ENCODE measurements at places on chromosomes 7 and 10.
A peak's percentile ranks its signal among the peaks of the same experiment; 100 is the strongest.

DNA sequence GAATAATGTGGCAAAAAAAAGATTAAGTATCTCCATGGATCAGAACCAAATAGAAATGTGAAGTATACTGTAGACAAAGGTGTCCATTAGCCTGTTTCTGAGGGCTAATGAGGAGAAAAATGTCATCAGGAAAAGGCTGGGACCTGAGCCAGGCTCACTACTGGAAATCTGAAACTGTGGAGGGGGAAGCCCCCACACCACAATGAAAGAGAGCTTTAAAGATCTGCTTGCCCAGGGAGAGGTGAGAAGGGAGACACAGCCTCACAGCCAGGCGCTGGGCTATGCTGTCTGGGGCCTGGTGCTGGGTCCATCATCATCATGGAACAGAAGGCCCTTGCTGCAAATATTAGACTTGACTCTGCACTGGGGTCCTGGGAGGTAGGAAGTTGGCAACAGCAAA lies 90.4 kb downstream of the OSBPL3 start:
- no peak for DNase-seq

DNA sequence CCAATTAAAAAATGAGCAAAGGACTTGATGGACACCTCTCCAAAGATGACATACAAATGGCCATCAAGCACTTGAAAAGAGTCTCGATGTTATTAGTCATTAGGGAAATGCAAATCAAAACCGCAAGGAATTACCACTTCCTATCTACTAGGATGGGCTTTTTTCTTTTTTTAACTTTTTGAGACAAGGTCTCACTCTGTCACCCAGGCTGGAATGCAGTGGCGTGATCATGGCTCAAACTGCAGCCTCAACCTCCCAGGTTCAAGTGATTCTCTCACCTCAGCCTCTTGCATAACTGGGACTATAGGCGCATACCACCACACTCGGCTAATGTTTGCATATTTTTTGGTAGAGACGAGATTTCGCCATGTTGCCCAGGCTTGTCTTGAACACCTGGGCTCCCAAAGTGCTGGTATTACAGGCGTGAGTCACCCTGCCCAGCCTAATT lies 13.6 kb downstream of the NKX1-2 start:
- DNase-seq, result peak; percentile 23

DNA sequence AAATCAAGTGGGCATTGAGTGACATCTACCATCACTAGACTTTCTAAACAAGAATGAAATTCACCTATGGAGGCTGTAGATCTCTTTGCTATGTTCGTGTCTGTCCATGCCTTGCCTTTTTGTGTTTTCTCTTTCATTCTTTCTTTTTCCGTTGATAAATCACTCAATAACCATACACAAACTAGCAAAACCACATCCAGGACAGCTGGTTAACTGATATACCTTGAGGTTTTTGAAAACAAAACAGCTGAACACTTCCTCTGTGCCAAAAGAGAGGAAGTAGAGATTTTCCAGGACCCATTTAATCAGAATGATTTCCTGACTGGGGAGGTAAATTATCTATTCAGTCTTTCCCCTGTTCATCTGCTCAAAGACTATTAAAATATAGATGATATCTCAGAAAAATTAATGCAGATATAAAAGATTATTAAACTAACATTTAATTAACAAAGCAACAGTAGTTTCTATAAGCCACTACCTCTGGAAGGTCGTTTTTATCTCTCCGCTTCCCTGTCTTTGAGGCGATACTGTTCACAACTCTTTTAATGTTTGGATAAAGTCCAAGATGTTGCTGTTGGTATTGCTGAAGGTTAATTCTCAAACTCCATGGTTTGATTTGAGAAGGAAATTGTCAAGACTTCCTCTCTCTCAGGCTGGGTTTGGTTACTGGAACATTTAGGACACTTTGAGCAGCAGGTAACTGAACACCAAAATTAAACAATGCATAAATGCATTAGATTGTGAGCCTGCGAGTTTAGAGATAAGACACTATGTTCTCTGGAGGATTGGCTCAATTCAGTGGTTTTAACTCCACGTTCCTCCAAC lies 24.4 kb upstream of the C10orf67 start:
- DNase-seq, result no peak

GRCh38 chr7:100570954-100571828 lies 2.5 kb downstream of the SAP25 start:
- DNase-seq, result no peak

- DNase-seq, result no peak
These were observed 11.7 kb upstream of the TBRG4 start for GRCh38 chr7:45122975-45123860.

GRCh38 chr7:68334636-68335272 lies 1263.5 kb upstream of the AUTS2 start:
- DNase-seq, result no peak

GRCh38 chr7:46607176-46607575 lies 686.1 kb upstream of the IGFBP3 start:
- no peak for DNase-seq

- DNase-seq, result no peak
These were observed 9.7 kb downstream of the AHR start for GRCh38 chr7:17307969-17308648.

DNA sequence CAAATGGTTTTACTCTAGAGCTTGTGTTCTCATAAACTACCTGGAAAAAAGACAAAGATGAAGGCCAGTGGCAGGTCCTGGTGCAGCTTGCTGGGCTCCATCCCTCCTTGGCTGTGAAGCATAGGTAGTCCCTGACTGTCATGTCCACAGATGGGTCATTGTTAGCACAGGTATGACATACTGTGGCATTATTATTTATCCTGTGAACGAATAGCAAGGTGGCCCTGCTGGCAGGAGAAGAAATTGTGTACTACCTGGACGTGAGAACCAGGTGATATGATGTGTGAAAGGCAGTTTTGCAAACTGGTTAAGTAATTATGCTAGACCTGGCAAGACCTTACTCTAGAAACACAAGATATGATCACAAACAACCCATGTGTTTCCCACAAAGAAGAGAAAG lies 63.9 kb downstream of the CCDC71L start:
- DNase-seq, result no peak

GRCh38 chr10:49152037-49152436 lies 18.2 kb upstream of the FAM170B start:
- DNase-seq, result no peak

- no peak for DNase-seq
These were observed 611.4 kb downstream of the TNS3 start for GRCh38 chr7:46970476-46970875.

DNA sequence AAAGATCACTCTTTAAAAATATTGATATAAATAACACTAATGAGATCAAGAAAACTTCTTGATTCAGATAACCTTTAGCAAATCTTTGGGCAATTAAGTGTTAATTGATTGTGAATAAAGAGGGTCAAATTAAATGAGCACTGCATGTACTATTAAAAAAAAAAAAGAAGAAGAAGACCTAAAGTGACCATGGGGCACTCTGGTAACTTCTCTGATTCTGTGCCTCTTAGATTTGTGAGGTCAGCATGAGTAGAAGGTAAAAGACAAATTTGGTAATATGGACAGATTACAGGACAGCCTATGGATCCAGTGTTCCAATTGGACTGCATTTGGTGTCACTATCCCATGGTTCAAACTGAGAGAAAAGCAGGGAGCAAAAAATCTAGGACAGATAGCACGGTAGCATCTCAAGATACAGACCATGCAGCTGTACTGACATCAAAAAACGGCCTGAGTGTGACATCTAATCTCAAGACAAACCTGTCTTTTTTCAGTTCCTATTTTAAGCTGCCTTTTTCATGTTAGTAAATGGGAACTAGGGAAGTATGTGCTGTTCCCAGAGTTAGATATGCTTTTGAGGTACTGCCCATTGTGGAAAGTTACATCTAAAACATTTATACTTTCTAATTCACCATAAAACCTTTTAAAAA lies 128.0 kb downstream of the KCND2 start:
- no peak for DNase-seq

GRCh38 chr7:121755818-121756552 lies 117.0 kb upstream of the PTPRZ1 start:
- DNase-seq, result no peak

GRCh38 chr7:117781707-117782106 lies 91.5 kb downstream of the CTTNBP2 start:
- DNase-seq, result no peak

GRCh38 chr7:95687759-95688343 lies 84.5 kb upstream of the DYNC1I1 start:
- no peak for DNase-seq

DNA sequence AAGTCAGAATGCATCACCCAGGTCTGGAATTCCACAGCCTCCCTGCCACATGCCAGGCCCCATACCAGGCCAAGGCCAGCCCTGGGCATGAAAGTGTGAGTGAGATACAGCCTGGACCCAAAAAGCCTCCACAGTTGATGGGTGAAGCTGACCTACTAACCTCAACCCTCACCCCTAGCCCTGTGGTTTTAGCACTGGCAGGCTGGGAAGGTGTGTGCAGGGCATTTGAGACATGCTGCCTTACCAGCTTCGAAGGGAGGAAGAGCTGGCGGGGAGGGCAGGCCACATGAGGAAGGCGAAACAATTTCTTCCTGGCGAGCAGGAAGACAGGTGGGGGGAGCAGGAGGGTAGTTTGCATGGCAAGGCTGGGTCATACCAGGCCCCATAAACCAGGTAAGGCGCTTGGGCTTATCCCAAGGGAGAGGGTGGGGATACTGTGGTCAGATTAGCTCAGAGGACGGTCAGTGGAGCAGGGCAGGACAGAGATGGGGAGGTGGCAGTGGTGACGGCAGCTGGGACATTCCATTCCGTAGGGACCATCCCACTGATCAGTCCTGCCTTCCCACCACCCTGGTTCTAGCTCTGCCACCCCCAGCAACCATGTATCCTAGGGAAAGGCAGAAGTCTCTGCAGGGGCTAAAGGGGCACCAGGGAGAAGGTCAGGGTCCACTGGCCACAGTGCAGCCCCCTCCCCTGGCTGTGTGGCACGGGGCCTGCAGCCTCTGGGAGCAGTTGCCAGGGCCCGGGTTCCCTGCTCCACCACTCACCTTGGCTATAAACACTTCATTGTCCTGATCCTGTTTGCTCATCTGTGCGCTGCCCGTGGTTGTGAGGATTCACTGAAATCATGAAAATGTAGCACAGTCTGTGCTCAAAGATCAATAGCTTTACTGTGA lies 155.8 kb downstream of the NRF1 start:
- DNase-seq, result no peak

GRCh38 chr7:47932016-47932415 lies 16.2 kb downstream of the PKD1L1 start:
- no peak for DNase-seq

GRCh38 chr7:105768898-105769507 lies 107.4 kb downstream of the ATXN7L1 start:
- no peak for DNase-seq

GRCh38 chr7:26398427-26398755 lies 106.7 kb downstream of the SNX10 start:
- peak; percentile 32 for DNase-seq

DNA sequence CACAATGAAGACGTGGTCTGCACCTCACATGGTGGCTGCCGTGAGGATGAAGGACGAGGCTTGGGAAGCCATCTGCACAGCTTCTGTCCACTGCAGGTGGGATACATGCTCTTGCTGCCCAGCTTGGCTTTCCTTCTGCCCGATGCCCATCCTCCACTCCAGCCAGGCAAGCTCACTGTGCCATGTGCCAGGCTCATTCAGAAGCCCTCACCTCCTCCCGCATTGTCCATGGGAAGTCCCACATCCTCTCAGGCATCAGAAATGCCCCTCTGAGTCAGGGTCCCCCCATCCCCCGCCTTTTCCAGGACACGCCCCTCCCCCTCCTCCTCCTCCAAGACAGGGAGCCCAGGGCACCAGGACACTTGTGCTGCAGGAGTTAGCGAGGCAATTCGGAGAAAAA lies 4.6 kb upstream of the NOM1 start:
- DNase-seq, result no peak

- no peak for DNase-seq
These were observed 8.9 kb downstream of the NT5C3A start for GRCh38 chr7:33053721-33054120.

- no peak for DNase-seq
These were observed 118.5 kb downstream of the ITGB8 start for GRCh38 chr7:20449176-20449575.

DNA sequence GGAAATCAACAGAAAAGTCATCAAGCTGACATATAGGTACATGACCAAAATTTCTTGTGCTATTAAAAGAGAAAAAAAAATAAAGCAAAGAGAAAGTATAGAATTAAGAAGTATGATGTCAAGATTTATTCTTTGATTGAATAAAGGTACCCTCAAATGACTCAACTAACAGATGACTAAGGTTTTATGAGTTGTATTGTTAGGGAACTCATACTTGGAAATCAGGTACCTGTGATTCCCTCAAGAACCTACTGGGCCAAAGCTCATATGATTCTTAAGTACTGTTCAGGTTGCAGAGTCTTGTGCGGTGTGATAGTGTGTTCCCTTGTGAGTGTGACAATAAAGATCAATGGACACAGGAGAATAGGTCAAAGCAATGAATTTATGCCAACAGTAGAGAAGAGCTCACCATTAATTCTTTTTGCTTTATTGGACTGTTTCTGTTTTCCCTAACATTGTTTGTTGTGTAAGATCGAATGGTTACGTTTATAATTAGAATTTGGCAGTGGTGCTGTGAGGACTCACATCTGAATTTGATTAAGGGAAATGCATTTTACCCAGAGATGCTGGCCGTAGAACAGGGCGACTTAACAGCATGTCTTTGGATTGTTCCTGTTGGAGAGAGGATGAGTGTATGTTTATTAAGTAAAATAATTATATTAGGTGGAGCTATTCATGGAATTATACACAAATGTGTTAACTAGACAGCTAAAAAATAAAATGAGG lies 293.2 kb upstream of the SEMA3D start:
- DNase-seq, result no peak

GRCh38 chr7:94313926-94314325 lies 80.8 kb upstream of the COL1A2 start:
- no peak for DNase-seq

- DNase-seq, result no peak
These were observed 781.0 kb upstream of the LRRN3 start for GRCh38 chr7:110309941-110310340.

DNA sequence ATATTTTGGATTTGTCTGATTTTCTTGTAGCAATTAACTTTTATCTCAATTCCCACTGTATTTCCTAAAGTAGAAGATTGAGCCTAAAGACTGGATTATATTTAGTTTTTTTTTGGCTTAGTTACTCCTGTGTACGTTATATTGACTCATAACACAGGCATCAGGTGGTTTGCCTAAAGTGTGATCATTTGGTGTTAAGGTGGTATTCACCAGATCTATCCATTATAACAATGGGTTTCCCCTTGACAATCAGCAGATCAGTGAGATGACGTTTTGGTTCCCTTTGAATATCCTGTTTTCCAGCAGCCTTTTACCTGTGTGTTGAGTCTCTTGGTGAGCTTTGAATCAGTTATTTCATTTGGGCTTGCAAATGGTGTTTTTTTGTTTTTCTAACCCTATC lies 18.1 kb downstream of the MAPK8 start:
- DNase-seq, result no peak

GRCh38 chr10:131574363-131574706 lies 262.8 kb upstream of the TCERG1L start:
- DNase-seq, result no peak
